ENCODE measurements at places on chromosomes 1 and 21. TPM values are rescaled to one million over a fixed set of nuclear protein-coding genes. Genes with fewer than 3 reads are reported as not detected.

DNA sequence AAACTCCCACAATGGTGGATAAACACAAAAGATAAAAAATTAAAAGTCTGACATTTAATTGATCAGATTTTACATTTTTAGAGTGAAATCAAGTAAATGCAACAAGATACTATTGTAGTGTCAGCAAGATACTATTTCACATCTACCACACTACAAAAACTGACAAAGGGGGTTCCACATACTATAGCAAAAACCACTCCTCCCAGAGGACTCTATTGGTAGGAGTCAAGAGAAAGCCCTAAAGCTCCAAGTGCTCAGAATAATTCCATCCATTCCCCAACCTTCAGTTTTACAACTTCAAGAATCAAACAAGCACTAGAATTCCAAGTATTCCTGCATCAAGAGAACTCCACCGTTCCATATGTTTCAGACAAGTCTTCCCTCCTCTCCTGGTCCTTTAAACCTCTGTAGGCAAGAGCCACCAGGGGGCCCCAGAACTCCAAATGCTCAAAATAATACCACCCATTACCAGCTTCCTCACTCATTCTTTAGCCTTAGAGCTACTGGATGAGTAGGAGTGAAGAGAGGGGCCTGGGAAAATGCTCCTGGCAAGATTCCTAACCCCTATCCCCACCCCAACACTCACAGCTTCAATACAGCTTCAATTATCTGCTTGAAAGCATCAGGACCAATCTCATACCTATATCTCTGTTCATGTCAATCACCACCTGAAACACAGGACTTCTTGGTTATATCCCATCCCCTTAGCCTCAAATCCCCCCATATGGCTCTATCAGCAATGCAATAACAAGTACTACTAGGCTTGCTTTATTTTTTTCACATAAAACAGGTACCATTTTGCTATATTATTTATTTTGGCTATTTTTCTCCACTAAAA lies 9.9 kb downstream of the TOR1AIP2 start:
- peak; percentile 25 for DNase-seq

Gene HORMAD1
- polyA plus RNA-seq: not detected

GRCh38 chr21:35648512-35648911 lies 411.8 kb downstream of the SETD4 start:
- DNase-seq: no peak

- no peak for DNase-seq
Measured at GRCh38 chr21:41321211-41321907, 4.8 kb downstream of the FAM3B start.

DNA sequence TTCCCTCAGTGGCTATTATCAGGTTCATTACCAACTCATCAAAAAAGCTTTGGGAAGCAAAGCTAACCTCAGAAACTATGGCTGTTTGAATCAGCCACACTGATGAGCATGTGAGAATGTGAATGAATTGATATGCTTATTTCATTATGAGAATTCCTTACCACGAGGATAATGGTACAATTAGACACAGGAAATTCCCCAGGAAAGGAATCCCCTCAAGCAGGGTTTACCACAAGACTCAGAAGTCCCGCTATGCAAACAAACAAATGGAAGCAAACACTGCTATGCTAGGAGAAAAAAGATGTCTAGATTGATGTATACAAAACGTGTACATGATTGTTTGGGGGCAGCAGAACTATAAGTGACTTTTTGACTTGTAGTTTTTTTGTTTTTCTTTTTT lies 205.0 kb downstream of the HMCN1 start:
- DNase-seq: peak; percentile 12

Measured in mammary epithelial cell (primary cell).